RCC 7860 (cell line): ENCODE measurements at places on chromosomes 11 and 22.

GRCh38 chr11:107202241-107202640 is 184.0 kb upstream of the GUCY1A2 start:
- DNase-seq, result no peak

- no peak for DNase-seq
Measured at GRCh38 chr11:116958246-116958645, 120.8 kb upstream of the APOA1 start.

- no peak for DNase-seq
Measured at GRCh38 chr11:19347911-19348310, 107.2 kb upstream of the E2F8 start.

GRCh38 chr22:21755851-21756284 is 20.3 kb upstream of the YPEL1 start:
- peak; percentile 20 for DNase-seq

DNA sequence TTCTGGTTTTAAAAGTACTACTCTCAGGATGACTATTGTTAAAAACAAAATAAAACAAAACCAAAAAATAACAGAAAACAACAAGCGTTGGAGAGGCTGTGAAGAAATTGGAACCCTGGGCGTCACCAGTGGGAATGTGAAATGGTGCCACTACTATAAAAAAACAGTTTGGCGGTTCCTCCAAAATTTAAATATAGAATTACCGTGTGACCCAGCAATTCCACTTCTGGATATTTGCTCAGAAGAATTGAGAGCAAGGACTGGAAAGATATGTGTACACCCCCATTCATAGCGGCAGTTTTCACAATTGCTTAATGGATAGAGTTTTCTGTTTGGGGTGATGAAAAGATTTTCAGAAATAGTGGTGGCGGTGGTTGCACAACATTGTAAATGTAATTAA is 8.6 kb downstream of the APOA4 start:
- no peak for DNase-seq

DNA sequence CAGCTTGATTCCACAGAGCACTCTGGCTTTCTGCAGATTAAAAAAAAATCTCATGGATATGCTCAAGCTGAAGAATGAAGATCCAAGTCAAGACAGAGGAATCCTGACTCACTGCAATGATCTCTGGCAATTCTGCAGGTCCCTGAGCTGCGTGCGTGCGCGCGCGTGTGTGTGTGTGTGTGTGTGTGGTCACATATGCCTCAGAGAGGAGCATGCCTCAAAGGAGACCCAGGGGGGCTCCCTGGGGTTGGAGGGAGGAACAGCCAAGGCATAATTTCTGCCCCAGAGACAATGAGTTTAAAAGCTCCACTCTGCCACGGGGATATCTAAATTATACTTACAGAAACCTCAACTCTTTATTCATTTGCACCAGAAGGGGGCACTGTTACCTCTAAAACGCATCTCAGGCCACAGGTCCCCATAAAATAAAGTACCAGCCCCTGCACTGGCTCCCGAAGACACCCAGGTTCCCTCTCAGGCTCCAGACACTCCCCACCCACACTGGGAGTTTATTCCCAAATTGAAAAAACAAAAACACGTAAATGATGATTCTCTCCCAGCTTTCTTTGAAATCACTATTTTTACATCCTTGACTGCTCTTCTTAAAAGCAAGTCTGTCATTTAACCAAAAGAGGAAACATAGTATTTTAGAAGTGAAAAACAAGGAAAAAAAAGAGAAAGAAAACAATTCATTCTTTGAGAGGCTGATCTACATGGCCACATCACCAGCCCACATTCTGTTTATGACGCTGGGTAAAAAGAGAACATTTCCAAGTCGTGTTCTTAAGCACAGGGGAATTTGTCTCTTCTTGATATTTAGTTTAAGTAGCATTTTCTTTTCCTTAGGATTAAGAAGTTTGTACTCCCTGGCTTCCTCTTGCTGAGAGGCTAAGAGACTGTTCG is 401.0 kb downstream of the LARGE1 start:
- DNase-seq, result peak; percentile 31
